ENCODE measurements at places on chromosomes 11 and 22. TPM values are rescaled to one million over a fixed set of nuclear protein-coding genes. Genes with fewer than 3 reads are reported as not detected.

DNA sequence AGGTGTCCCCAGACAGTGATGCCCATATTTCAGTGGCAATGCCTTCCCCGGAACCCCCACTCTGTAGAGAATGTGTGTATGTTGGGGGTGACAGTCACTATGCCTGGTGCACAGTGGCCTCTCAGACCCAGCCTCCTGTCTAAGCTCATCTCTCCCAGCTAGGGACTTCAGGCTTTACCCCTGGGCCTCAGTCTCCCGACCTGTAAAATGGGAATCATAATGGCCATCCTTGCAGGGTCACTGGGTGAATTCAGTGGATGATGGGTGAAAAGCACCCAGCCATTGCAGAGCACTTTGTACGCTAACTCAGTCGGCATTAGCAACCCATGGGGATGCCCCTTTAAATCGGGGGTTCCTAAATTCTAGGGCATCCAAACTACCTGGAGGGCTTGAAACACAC, 18.9 kb downstream of the FGF3 start:
- H3K4me3 ChIP-seq, result no peak overlapping the region
- H3K27ac ChIP-seq, result no peak overlapping the region
- no peaks in the 10 kb centered on the region for H3K4me1 ChIP-seq
- no peaks in the 10 kb centered on the region for H3K36me3 ChIP-seq
- H3K27me3 ChIP-seq, result no peaks in the 10 kb centered on the region

DNA sequence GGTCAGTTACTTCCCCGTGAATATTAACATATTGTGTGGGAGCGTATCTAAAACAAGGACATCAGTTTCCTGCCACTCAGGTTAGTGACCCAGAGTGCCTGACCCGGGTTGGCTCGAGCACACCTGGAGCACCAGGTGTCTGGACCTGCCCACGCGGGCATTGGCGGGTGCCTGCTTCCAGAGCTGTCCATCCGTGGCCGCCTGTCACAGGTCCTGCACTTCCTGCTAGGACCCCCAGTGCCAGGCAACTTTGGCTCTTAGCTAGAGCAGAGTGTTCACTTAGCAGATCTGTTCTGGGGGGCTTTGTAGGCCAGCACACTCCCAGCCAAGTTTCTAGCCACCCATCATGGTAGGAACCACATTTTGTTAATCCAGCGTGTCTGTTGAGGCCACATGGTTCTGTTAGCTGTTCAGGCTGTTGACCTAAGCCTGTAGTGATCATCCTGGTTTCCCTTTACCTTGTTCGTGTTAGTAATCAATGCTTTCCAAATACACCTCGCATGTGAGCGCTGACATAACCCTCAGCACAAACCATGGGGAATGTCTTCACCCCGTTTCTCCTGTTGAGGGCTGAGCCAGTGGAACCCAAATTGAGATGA, 29.5 kb downstream of the MOV10L1 start:
- H3K27me3 ChIP-seq, result no peaks in the 10 kb centered on the region
- H3K4me3 ChIP-seq, result no peak overlapping the region
- no peaks in the 10 kb centered on the region for H3K36me3 ChIP-seq
- H3K4me1 ChIP-seq, result no peaks in the 10 kb centered on the region
- H3K27ac ChIP-seq, result no peak overlapping the region

DNA sequence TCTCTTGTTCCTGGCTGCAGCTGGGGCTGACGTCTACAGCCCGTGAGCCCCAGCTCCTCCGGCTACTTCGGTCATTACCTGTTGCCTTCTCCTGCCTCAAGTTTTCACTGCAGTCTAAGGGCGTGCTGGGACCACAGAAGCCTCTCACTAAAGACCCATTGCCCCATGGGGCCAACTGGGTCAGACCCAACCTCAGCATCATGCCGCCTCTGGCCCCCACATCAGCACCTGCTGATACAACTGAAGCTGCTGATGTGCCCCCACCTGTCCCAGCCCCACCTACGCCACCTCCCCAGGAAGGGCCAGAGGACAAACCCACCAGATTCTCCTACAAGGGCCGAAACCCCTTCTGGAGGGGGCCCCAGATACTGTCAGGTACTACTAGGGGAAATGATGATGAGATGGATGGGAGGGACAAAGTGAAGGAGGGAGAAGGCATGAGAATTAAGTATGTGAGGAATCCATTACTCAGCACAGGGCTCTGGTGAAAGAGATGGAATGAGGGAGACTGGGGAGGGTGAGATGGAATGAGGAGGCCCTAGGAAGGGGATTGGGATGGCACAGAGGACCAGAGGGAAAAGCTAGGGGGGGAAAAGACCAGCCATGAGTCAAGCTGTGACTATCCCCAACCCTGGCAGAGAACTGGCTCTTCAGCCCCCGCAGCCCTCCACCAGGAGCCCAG, 5.1 kb downstream of the C11orf42 start:
- H3K27ac ChIP-seq, result no peak overlapping the region
- H3K36me3 ChIP-seq, result peaks cover 5% of the 10 kb centered on the region
- no peaks in the 10 kb centered on the region for H3K27me3 ChIP-seq
- no peak for DNase-seq
- no peak overlapping the region for H3K4me3 ChIP-seq
- no peaks in the 10 kb centered on the region for H3K4me1 ChIP-seq

Gene MIEF1
- total RNA-seq, result 34.7 TPM

- H3K27ac ChIP-seq, result no peak overlapping the region
- H3K4me1 ChIP-seq, result peaks cover 4% of the 10 kb centered on the region
- H3K36me3 ChIP-seq, result peaks cover 7% of the 10 kb centered on the region
- H3K4me3 ChIP-seq, result no peak overlapping the region
- DNase-seq, result no peak
These were observed 44.2 kb downstream of the SYTL2 start for GRCh38 chr11:85766721-85767161.

GRCh38 chr11:39367534-39367933, 2091.9 kb downstream of the LRRC4C start:
- H3K4me1 ChIP-seq, result no peaks in the 10 kb centered on the region
- no peak overlapping the region for H3K27ac ChIP-seq
- DNase-seq, result no peak
- H3K4me3 ChIP-seq, result no peak overlapping the region
- H3K27me3 ChIP-seq, result no peaks in the 10 kb centered on the region
- H3K36me3 ChIP-seq, result no peaks in the 10 kb centered on the region

DNA sequence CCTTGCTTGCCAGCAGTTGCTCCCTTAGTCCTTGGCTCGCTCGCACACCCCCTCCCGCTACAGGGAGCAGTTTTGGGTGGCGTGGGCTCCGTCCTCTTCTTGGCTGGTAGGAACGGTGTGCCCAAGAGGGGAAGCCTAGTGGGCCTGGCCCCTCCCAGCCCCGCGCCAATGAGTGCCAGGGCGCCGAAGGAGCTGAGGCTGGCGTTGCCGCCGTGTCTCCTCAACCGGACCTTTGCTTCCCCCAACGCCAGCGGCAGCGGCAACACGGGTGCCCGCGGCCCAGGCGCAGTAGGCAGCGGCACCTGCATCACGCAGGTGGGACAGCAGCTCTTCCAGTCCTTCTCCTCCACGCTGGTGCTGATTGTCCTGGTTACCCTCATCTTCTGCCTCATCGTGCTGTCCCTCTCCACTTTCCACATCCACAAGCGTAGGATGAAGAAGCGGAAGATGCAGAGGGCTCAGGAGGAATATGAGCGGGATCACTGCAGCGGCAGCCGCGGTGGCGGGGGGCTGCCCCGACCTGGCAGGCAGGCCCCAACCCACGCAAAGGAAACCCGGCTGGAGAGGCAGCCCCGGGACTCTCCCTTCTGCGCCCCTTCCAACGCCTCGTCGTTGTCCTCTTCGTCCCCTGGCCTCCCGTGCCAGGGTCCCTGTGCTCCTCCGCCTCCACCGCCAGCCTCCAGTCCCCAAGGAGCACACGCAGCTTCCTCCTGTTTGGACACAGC, 1.6 kb downstream of the C11orf87 start:
- H3K27ac ChIP-seq, result no peak overlapping the region

GRCh38 chr11:8329336-8329735, 65.7 kb upstream of the LMO1 start:
- DNase-seq, result no peak
- no peaks in the 10 kb centered on the region for H3K27me3 ChIP-seq
- H3K27ac ChIP-seq, result no peak overlapping the region
- no peak overlapping the region for H3K4me3 ChIP-seq

DNA sequence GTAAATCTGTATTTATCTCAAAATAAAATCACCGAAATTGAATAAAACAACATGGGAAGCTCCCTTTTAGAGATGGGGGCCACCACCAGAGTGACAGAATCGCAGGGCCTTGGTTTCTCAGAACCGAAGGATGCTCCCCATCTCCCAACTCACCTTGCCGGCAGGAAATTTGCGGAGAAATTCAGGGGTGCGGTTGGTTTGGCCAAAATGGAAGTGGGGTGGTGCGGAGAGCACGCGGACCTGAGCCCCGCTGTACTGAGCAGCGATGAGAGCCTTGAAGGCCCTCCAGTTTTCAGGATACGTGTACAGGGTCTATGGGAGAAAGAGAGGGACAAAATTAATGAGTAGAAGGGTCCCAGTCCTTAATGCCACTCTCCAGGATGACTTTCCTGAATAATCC, 1.3 kb downstream of the EEF1G start:
- no peaks in the 10 kb centered on the region for H3K27me3 ChIP-seq
- no peaks in the 10 kb centered on the region for H3K4me1 ChIP-seq
- peak overlapping the region; percentile 100 for H3K4me3 ChIP-seq
- DNase-seq, result no peak

GRCh38 chr22:23147617-23148387, 2.5 kb downstream of the RAB36 start:
- peaks cover 3% of the 10 kb centered on the region for H3K4me1 ChIP-seq
- no peak overlapping the region for H3K4me3 ChIP-seq
- no peak for DNase-seq
- H3K36me3 ChIP-seq, result peaks cover 4% of the 10 kb centered on the region
- H3K27ac ChIP-seq, result no peak overlapping the region
- H3K27me3 ChIP-seq, result no peaks in the 10 kb centered on the region

Gene VPREB1
- not detected for total RNA-seq

GRCh38 chr22:31244943-31245451, 32.9 kb downstream of the LIMK2 start:
- peaks cover 7% of the 10 kb centered on the region for H3K4me1 ChIP-seq
- DNase-seq, result no peak
- no peaks in the 10 kb centered on the region for H3K27me3 ChIP-seq
- H3K27ac ChIP-seq, result no peak overlapping the region

DNA sequence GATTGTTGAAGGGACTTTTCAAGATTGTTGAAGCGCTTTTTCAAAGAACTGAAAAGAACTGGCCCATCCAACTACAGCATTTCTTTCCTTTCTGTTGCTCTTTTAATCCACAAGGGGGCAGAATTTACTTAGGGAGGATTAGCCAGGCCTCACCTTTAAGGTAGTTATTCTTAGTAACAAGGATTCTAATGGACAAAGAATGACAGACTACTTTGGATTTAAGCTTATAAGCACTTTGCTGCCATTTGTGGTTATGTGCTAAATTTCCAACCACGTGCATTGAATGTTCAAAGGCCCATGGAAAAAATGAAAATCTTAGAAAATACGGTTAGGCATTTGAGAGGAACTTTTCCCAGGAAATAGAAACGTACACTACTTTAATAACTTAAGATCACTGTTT, 49.5 kb upstream of the HSPA8 start:
- H3K27me3 ChIP-seq, result no peaks in the 10 kb centered on the region
- H3K36me3 ChIP-seq, result peaks cover 10% of the 10 kb centered on the region
- no peak overlapping the region for H3K27ac ChIP-seq
- no peak overlapping the region for H3K4me3 ChIP-seq

Gene KAT5
- 57.4 TPM for total RNA-seq

Gene KDELR3
- 7.2 TPM for total RNA-seq

DNA sequence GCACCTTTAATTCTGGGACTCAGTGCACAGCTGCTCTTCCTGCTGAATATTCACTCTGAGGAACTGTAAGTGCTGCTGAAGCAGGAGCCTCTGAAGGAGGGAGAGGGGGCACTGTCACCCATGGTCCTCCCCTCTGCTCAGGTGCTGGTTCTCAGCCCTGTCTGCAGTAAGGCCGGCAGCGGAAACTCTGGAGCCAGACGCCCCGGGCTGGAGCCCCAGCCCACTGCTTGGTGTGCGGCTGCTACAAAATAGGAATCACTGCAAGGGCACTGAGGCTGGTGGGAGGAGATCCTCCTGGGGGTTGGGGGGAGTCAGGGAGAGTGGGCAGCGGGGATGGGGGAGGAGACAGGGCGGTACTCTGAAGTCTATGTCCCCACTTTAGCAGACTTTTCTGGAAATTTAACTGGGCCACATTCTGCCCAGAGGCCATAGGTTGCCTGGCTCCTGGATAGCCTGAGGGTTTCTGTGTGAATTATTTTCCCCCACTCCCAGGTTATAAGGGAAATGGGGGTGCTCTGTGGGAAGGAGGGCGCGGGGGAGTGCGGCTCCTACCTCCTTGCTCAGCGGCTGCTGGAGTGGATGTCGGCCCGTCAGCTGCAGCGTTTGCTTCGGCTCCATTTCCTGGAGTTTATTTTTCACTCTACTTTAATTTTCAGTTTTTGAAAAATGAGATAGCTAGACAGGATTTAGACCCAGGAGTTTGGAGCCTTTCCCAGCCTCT, 33.6 kb downstream of the TBC1D22A start:
- peaks cover 26% of the 10 kb centered on the region for H3K36me3 ChIP-seq
- no peak overlapping the region for H3K4me3 ChIP-seq
- H3K27ac ChIP-seq, result no peak overlapping the region
- DNase-seq, result no peak
- no peaks in the 10 kb centered on the region for H3K4me1 ChIP-seq

DNA sequence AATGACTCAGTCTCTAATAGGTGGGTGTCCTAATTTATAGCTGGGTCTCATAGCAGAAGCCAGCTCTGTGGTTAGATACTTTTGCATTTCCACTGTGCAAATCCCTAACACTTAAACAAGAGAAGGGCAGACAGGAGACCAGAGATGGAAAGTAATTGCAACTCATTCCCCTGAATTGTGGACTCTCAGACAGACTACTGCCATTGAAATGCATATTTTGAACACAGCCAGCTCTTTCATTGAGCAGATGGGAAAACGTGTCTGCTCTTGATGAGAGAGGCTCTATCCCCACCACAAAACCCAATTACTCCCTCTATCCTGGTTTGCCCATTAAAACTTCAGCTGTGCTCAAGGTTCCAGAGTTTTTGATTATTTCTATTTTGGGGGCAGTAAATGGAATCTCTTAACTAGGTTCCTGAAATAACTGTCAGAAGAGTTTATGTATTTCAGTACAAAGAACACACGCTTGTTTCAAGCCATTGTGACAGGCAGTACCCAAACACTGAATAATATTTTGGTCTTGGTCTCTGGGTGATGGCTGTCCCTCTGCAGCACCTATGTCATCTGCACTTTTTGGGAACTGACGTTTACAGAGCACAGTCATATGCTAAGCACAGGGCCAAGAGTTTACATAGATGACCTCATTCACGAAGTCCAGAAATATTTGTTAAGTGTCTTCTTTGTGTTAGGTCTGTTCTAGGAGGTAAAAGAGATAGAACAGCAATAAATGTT, 41.7 kb downstream of the FAM227A start:
- no peak overlapping the region for H3K27ac ChIP-seq
- H3K4me3 ChIP-seq, result no peak overlapping the region
- no peaks in the 10 kb centered on the region for H3K27me3 ChIP-seq
- DNase-seq, result no peak

Gene KBTBD4
- 15.9 TPM for total RNA-seq

Measured in H9 (cell line).